ENCODE measurements at places on chromosomes 3 and 15.
A peak's percentile ranks its signal among the peaks of the same experiment; 100 is the strongest.

DNA sequence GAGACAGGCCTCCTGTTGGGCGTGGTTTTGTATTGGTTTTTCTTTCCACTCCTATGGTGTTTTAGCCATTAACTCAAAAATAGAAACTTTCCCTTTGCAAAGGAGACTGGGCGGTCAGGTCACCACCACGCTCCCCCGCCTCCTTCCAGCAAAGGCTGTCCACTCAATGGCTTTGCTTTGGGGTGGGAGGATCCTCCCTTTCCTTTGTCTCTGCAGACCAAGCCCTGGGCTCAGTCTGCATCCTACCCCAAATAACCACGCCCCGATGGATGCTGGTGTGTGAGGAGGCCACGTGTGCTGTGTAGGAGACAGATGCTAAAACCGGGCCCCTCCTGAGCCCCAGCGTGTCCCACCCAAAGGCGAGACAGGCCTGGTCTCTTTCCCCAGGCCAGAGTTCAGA, 68.5 kb downstream of the GRIP2 start:
- no peak for DNase-seq

DNA sequence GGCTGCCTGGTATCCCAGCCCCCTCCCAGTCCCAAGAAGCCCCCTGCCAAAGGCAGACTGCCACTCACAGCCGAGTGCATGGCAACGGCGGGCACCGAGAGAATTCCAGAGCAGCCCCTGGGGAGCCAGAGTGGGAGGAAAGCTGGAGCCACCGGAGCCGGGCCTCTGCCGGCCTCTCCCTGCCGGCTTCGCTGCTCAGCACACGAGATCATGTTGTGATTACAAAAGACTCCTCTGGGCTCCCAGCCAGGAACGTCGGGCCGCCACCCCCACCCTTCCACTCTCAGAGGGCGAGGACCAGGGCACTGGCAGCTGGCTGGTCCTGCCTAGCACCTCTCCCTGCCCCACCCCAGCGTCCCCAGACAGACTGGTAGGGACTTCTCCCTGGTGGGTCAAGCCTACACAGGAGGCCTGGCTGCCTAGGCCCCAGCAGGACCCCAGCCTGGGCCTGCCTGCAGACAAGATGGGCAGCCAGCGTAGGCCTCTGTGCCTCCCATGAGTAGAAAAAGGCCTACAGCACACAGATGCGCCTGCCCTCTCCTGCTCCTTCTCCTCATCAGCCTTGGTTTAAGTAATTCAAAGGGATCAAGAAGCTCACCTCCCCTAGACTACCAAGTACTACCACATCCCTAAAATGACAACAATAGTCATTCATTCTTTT, at the start of gene CCDC9B:
Gene CCDC9B, minus strand, starts transcription at position 200 of the 661 bp plus-strand sequence. Its CDS starts 120 bp downstream, at position 80.
- no peak for DNase-seq

GRCh38 chr3:112027826-112028225, 6.7 kb upstream of the TMPRSS7 start:
- no peak for DNase-seq

GRCh38 chr15:89728254-89728653, 22.8 kb downstream of the MESP1 start:
- DNase-seq: no peak

DNA sequence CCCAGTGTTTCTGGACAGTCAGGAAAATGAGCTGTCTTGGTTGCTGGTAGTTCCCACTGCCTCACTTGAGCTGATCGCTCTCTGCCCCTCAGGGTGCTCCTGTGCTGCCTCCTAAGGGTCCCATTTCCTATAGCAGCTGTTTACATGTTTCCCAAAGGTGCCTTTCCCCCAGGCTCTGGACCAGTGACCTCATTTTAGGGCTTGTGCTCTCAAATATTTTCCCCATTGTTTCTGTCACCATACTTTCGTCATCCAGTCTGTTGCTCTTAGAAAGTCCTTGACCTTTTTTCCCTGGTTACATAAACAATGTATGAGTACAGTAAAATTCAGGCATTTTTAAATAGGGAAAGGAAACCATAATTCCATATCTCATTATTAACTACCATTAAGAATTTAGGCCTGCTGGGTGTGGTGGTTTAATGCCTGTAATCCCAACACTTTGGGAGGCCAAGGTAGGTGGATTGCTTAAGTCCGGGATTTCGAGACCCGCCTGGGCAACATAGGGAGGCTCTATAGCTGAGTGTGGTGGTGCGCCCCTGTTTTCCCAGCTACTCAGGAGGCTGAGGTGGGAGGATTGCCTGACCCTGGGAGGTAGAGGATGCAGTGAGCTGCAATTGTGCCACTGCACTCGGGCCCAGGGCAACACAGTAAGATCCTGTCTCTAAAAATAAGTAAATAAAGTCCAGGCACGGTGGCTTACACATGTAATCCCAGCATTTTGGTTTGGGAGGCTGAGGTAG, 11.7 kb downstream of the RAD54L2 start:
- no peak for DNase-seq

GRCh38 chr3:37183375-37183831, 9.0 kb upstream of the LRRFIP2 start:
- DNase-seq: no peak

DNA sequence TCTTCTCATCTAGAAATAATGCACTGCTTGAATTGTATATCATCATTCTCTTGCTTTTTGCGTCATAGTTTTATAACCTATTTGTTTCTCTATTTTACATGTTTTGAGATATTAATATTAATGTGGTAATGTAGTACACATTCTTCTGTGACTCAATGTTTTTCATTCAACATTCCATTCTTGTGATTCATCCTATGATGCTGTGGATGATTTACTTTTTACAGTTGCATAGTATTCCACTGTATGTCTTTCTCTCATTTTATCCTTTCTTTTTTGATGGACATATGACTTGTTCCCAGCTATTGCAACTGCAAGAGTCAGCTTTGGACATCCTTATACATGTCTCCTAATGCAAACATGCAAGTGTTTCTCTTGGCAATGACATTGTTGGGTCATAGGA, 20.6 kb upstream of the VEPH1 start:
- no peak for DNase-seq

- no peak for DNase-seq
Measured at GRCh38 chr15:42206406-42206805, 1.7 kb downstream of the VPS39 start.

- peak; percentile 95 for DNase-seq
Measured at GRCh38 chr3:14651440-14652251, at the start of gene CCDC174. Gene CCDC174 (plus strand): TSS chr3:14651762. CDS start chr3:14651837, 75 bp downstream.

DNA sequence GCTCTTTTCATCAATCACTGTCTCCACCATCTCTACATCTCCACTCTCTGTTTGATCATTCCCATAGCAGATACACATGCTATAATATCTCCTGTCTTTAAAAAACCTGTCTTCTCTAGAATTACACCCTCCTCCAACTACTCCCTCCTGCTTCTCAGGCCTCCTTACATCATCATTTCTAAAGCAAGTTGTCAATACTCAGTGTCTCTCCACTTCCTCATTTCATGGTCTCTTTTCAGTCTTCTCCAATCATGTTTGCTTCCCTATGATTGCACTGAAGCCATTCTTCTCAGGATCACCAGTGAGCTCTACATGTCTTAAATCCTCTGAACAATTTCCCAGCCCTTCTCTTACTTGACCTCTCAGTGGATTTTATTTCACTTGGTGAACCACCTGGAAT, 87.0 kb upstream of the ZNF280D start:
- DNase-seq: no peak

All from germinal center (tissue), 1 donor.